SW480 (cell line): ENCODE measurements at places on chromosomes 13 and 19.

- DNase-seq, result peak; percentile 79
Observed at GRCh38 chr19:55418185-55418584, 10.6 kb upstream of the UBE2S start.

GRCh38 chr13:27665761-27666160 lies 44.1 kb downstream of the POLR1D start:
- DNase-seq, result no peak

GRCh38 chr13:72218966-72219365 lies 352.0 kb upstream of the DACH1 start:
- DNase-seq, result no peak

GRCh38 chr13:111034811-111035210 lies 80.3 kb upstream of the ARHGEF7 start:
- DNase-seq, result no peak

- DNase-seq, result no peak
Observed at GRCh38 chr13:73045031-73045430, 13.8 kb upstream of the KLF5 start.

DNA sequence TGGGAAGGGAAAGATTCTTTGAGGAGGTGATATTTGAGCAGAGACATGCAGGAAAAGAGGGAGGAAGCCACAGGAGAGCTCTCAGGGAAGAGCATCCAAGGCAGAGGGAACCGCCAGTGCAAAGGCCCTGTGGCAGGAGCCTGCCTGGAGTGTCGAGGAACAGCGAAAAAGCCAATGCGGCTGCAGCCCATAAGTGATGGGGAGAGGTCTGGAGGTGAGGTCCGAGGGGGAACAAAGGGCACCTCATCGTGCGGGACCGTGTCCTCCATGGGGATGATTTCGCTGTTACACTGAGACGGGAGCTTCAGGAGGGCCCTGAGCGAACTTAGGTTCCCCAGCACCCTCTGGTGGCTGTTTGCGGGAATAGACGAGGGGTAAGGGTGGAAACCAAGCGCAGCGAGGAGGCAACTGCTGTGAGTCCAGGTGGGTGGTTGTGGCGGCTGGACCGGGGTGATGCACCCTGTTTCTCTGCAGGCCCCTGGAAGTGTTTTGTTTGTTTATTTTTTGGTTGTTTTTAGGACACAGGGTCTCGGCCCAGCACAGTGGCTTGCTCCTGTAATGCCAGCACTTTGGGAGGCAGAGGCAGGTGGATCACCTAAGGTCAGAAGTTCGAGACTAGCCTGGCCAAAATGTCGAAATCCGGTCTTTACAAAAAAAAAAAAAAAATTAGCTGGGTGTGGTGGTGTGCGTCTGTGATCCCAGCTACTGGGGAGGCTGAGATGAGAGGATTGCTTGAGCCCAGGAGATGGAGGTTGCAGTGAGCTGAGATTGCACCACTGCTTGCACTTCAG lies 5.9 kb upstream of the EHD2 start:
- DNase-seq, result peak; percentile 82

DNA sequence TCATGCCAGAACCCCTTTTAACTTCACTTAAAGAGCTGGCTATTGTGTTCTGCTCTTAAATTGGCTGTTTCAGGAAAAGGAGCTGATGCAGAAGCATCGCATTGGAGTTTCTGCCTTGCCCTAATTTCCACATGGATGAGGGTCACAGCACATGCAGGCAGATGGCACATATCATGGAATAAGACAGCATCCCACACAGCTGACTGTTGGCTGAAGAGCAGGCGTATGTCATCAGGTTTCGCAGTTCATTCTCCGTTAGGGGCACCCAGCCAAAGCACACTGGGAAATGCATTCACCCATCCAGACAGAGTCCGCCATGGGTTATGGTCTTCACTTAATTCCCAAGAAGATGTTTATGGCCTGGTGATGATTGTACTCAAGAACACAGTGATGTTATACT lies 572.5 kb downstream of the LIG4 start:
- DNase-seq, result no peak

DNA sequence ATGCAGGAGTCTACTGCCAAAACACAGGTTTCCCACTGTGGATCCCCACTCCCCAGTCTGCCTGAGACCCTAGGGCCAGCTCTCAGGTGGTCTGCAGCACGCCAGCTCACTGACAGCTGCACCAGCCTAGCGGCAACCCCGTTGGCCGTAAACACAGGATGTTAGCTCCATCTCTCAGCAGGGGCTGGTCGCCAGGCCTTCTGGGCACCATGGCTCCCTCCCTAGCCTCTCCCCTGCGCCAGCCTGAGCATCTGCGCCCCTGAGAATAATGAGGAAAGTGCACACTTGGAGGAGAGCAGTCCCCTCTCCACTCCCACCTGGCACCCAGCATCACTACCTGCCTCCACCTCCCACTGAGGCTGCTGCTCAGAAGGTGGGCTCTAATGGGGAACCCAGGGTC lies 20.8 kb upstream of the EPHX3 start:
- DNase-seq, result no peak

DNA sequence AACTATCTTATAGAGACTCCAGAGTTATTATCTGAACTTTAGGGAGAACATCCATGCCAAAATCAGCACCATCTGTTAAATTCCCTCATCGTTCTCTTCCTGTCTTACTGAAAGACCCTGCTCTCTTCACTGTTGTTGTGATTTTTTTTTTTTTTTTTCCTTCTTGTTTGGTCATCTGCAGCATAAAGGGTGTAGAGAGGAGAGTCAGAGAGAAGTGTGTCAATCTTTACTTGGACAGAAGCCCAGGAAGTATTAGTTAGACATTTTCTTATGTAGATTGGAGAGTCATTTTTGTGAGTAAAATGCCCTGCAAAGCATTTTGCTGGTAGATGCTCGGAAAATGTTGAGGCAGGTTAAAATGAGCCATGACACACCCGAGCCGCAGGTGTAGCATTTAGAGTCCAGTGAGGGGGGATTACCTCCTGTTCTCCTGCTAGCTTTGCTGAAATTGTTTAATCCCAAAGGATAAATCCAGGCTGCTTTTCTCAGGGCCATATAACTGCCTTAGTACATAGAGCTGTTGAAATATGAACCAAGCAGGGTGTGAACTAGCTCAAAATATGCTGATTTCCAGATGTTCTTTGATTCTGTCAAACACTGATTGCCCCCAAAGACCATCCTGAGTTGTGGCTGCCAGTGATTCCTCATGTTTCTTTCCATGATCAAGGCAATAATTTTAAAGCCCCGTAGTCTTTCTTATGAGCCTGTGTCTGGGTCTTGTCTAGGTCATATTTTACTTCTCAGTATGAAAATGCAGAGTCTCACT lies 143.5 kb downstream of the DCT start:
- DNase-seq, result no peak

GRCh38 chr13:76035711-76036110 lies 399.6 kb downstream of the LMO7 start:
- DNase-seq, result no peak

DNA sequence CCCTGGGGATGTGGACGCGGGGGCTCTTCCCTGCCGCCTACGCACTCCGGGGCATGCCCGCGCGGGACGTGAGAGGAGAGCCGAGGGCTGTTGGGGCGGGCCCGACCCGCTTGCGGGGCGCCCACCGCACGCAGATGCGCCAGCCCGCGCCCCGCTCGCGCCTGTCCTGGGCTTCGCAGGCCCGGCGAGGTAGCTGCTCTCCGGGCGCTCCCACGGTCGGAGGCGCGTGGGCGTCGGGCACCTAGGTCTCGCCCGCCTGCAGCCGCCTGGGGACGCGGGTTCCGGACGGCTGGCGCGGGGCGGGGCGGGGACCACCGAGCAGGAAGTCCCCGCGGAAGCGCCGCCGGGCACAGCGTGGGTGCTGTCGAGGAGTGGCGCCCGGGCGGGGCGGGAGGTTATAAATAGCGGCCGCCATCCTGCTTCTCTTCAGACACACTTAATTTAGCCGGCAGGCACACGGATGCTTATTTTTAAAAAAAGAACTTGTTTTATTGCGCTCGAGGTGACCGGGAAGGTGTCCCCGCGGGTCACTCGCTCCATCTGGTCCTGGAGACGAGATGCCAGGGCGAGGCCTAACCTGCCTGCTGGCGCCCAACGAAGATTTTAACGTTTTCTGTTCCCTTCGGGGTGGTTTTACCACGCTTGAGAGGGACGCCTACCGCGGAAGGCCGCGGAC lies 561 bp upstream of the GJA3 start:
- DNase-seq, result peak; percentile 67

DNA sequence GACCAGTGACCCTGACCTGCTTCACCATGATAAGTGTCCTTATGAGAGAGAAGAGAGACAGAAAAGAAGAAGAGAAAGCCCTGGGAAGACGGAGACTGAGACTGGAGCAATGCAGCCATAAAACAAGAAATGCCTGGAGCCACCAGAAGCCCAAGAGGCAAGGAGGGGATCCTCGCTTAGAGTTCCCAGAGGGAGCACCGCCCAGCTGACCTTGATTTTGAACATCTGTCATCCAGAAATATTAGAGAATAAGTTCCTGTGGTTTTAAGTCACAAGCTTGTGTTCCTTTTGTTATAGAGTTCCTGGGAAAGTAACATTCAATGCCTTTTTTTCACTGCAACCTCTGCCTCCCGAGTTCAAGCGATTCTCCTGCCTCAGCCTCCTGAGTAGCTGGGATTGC lies 20.2 kb downstream of the CERS1 start:
- DNase-seq, result no peak

GRCh38 chr13:19061278-19061677 lies 120.3 kb downstream of the TUBA3C start:
- DNase-seq, result no peak

DNA sequence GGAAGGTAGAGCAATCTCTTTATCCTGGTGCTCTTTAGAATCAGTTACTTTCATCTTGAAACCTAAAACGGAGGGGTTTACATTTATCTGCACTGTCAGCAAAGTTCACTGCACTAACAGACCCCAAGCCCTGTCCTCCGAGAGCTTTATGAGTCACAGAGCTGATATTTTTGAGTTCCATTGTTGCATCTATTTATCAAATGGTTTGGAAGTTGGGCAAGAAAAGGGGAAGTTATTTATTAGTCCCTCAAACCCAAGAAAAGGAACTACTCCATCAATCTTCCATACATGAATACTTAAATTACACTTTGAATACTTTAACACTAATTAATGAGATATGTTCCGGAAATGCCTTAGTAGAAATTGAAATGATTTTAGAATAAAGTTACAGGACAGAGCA lies 55.5 kb downstream of the EDNRB start:
- DNase-seq, result no peak

GRCh38 chr13:101869553-101869952 lies 417.1 kb downstream of the ITGBL1 start:
- no peak for DNase-seq

GRCh38 chr19:14479975-14480699 lies 5.0 kb upstream of the PTGER1 start:
- no peak for DNase-seq

DNA sequence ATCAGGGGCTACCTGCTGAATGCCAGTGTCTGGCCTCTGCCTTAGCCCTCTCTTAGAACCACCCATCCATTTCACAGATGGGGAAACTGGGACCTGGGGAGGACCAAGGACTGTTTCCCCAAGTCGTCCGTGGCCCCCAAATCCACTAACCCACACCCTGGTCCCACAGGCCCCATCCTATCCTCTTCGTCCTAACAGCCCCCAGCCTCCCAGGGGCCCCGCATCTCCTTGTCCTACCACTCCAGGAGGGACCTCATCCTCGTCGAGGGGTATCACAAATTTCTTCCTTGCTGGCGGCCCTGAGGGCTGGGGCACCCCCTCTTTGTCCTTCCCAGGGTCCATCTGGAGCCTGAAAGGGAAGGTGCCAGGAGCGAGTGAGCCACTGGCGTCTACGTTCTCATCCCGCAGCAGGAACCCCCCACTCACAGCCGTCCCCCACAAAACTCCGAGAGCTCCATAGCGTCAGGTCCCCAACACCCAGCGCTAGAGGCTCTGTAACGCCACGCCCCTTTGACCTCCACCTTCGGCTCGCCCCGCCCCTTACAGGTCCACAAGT lies 606 bp downstream of the ERCC1 start:
- DNase-seq, result no peak

GRCh38 chr13:69178000-69178399 lies 929.6 kb upstream of the ATXN8OS start:
- DNase-seq, result no peak

GRCh38 chr19:49591731-49592485 lies 926 bp downstream of the PRR12 start:
- DNase-seq, result peak; percentile 66

GRCh38 chr13:41606646-41607045 lies 149.3 kb downstream of the RGCC start:
- peak; percentile 64 for DNase-seq

- no peak for DNase-seq
Observed at GRCh38 chr19:711254-711653, 2.5 kb downstream of the PALM start.

DNA sequence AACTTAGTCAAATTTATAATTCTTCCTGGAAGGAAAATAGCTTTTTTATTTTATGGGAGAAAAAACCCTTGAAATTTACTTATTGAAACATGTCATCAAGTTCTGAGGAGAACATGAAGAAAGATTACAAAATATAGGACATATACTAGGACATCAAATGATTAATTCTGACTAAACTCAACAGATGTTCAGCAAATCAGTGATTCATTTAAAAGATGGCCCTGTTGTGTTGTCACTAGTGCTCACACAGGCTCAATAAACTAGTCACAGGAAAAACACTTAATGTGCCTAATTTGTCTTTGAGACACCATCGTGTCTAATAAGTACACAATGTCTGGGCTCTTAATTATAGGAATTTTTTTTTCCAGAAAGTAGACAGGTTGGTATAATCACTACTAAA lies 223.8 kb upstream of the TMTC4 start:
- no peak for DNase-seq

DNA sequence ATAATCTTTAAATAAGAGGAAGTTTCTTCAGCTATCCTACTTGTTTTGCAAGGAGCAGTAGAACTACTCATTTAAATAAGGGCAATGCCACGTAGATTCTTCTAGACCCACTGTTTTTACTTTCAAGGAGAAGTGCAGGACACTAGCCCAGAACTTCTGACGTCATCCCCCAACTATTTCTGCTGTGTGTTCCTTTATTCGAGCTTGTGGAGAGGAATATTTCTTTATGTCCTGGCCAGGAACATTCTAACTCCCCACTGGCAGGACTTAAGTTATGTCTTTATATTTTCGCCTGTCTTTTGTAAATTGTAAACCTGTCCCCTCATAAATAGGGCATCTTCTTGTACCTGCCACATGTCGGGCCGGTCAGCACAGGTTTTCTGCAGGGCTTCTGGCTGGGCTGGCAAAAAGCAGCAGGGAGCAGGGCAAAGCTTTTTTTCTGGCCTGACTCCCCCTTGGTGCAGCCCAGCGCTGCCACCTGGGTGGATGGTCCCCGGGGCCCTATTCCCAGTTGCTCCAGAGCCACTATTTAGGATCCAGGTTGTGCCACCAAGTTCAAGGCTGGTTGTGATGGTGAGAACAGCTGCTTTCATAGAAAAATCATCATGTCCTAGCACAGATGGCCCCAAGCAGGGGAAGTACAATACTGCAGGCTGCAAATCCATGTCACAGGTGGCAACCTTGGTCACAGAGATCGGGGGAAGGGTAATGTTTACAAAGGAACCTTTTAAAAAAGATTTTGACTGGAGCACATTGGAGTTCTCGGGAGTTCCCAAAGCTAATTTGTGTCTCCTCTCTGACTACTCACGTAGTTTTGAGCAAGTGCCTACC lies 1.8 kb downstream of the MBNL2 start:
- peak; percentile 68 for DNase-seq

GRCh38 chr13:98496479-98496791 lies 80.5 kb downstream of the STK24 start:
- DNase-seq, result no peak

- DNase-seq, result no peak
Observed at GRCh38 chr19:19849056-19849455, 16.6 kb upstream of the ZNF253 start.
